ENCODE measurements at places on chromosomes 6 and 20.

DNA sequence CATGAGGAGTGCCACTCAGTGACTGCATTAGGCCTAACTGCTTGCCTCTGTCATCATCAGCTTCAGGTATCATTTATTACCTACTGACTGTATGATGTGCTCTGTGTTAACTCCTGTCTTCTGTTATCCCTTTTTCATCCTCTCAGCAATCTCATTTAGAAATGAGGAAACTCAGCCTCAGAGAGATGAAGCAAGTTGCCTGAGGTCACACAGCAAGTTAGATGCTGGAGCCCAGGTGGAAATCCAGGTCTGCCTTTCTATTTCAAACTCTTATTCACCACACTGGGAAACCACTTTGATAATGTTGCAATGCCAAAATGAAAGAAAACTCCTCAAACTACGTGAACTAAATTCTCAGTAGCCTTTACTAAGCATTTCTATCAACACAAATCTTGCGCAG, 1.3 kb downstream of the FERMT1 start:
- no peak for DNase-seq

DNA sequence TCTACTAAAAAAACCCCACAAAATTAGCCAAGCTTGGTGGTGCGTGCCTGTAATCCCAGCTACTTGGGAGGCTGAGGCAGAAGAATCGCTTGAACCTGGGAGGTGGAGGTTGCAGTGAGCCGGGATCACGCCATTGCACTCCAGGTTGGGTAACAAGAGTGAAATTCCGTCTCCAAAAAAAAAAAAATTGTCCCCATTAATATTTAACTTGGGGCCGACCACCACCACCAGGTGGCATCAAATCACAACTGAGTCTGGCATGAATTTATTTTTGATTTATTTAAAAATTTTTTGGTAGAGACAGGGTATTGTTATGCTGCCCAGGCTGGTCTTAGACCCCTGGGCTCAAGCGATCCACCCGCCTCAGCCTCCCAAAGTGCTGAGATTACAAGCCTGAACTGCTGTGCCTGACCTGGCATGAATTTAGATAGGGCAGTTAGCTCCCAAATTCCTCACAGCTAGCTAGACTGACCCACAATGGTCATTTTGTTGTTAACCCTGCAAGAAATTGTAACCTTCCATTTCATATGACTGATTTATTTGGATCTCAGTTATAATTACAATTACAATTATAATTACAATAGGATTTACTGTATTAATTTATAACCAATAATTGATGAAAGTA, 17.1 kb upstream of the BEND3 start:
- peak; percentile 49 for DNase-seq

DNA sequence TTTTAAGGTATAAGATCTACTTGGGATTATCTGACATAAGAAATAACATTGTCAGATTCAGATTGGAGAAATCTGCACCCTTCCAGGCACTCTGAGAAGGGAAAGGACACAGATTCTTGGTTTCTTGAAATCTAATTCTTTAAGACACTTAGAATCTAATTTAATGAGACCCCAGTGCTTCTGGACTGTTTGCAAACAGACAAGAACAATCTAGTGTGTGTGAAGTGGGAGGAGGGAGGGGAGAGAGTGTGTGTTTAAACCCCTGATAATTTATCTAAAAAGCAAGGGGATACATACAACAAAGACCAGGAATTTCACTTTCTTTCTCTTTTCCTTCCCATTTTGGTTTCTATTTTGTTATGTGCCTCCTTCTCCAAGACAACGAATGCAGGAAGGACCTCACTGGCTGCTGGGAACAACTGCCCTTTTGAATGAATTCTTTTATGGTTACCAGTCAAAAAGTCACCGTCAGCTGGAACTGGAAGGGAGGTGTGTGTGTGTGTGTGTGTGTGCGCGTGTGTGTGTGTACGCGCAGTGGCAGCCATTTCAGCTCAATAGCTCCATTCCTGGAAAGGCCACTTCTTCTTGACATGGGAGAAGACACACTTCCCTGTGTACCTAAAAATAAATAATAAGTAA, 129.4 kb downstream of the BCAS1 start:
- peak; percentile 56 for DNase-seq

- no peak for DNase-seq
Observed at GRCh38 chr6:28558629-28559028, 32.9 kb downstream of the GPX5 start.

- no peak for DNase-seq
Observed at GRCh38 chr6:47700053-47700452, 1.7 kb downstream of the ADGRF4 start.

DNA sequence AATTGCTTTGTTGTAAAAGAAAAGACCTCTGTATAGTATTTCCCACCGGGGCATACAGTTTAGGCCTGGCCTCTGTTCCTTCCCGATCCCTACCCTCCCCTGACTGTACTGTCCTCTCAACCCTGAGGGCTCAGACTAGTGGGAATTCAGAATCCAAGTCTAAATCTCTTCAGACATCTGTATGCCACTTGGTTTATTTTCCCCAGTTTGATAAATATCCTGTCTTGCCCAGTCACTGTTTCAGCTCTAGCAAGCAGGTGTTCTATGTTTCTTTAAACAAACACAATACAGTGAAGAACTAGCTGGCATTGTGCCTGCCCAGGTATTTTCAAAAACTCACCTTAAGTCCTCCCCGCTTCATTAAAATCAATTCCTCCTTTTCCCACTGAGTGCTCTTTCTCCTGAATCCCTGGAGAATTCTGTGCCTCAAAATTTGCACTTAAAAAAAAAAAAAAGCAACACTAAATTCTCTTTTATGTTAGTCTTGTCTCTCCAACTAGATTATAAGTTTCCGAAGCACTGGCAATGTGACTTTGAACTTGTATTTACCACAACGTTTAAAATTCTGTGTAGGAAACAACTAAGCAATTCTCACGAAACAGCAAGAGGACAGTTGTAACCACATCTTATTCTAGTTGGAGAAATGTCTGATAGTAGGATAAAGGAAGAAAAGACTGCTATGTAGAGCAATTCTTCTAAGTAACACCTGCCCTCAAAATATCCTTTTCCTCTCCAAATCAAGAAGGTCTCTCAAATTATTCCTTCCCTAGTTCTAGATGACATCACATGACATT, 112.0 kb upstream of the CARMIL1 start:
- DNase-seq: peak; percentile 56

GRCh38 chr6:10510592-10511367, 10.4 kb upstream of the GCNT2 start:
- peak; percentile 65 for DNase-seq

DNA sequence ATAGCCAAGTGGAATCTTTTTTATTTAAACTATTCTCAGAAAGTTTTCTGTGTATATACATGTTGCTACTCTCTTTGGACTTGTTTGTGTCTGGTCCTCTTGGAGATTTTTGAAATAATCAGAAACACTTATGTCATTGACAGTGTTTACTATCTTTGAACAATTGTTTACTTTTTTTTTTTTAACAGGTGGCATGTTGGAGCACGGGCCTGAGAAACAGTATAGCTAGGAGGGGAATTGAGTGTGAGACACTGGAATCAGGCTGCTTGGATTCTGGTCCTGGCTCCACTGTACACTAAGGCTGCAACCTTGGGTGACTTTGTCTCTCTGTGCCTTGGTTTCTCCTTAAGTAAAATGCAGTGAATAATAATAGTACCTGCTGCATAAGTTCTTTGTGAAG, 279.6 kb downstream of the PRL start:
- DNase-seq: no peak

DNA sequence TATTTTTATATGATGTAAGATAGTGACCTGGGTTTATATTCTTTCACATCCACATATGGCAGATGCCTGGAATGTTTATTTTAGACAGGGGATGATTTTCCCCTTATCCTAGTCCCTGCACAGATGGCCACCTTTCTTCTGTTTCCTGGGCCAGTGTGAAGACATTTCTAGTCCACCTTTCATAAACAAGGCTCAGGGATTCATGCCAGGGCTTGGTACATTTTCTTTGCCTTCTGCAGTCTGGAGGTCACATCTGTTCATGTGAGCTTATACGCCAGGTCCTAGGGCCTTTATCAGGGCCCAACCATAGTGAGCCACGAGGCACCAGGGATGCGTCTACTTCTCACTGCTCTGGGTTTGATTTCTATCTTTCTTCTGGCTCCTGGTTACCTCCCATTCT, 38.0 kb upstream of the ERVFRD-1 start:
- DNase-seq: no peak

GRCh38 chr6:158783167-158783450, 36.1 kb downstream of the EZR start:
- no peak for DNase-seq

DNA sequence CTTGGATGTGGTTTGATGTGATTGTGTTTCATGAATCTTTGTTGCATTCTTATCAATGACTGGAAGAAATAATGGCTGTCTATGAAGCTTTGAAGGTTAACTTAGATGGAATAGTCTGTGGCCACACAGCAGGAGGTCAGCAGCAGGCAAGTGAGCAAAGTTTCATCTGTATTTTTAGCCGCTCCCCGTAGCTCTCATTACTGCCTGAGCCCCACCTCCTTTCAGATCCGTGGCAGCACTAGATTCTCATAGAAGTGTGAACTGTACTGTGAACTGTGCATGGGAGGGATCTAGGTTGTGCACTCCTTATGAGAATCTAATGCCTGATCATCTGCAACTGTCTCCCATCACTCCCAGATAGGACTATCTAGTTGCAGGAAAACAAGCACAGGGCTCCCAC, 660.2 kb downstream of the EPHA7 start:
- peak; percentile 81 for DNase-seq

DNA sequence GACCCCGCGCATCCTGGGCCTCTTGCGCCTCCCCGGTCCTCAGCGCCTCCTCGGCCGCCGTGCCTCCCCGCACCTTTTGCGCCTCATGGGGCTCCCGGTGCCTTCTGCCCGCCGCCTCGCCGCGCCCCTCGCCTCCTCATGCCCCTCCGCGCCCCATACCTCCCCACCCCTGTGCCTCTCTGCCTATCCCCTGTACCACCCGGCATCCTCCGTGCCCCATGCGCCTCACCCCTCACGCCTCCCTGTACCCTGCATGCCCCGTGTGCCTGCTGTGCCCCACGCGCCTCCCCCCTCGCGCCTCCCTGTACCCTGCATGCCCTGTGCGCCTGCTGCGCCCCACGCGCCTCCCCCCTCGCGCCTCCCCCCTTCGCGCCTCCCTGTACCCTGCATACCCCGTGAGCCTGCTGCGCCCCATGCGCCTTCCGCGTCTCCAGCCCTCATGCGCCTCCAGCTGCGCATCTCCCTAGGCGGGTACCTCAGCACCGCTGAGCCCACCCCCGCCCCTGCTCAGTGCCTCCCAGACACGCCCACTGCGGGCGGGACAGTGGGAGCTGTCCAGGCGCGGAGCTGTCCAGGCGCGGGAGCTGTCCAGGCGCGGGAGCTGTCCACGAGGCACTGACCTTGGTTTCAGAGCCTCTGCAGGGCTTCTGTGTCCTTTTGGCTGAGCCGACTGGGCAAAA, 37.1 kb downstream of the IGF2R start:
- DNase-seq: no peak

- no peak for DNase-seq
Observed at GRCh38 chr6:123873974-123874373, 70.3 kb downstream of the NKAIN2 start.

GRCh38 chr20:20364593-20365479, 3.1 kb upstream of the INSM1 start:
- no peak for DNase-seq

GRCh38 chr6:92433911-92434310, 985.4 kb downstream of the EPHA7 start:
- DNase-seq: no peak

DNA sequence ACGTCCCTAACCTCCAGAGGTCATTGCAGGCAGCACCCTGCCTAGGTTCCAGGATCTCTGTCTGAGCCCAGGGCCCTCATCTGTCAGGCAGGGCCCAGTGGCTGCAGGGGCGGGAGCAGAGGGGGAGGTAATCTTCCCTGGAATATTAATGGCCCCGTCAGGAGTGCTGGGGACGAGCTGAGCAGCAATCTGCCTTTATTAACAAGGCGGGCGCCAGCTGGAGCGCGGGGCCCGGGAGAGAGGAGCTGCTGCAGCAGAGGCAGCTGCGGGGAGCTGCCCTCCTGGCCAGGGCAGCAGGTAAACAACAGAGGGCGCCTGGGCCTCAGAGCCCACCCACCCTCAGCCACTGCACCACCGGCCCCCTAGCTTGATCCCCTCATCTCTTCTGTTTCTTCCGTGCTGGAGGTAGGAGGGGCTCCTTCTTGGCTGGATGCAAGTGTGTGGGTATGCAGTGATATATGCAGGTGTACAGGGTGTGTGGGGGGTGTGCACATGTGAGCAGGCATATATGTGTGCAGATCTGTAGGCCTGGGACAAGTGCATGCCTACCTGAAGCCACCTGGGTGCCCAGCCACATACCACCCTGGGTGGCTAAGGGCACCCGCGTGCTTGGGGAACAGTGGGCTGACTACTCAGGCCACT, 131.8 kb upstream of the MLN start:
- DNase-seq: no peak

- no peak for DNase-seq
Observed at GRCh38 chr20:25726357-25726756, 29.7 kb upstream of the ZNF337 start.

DNA sequence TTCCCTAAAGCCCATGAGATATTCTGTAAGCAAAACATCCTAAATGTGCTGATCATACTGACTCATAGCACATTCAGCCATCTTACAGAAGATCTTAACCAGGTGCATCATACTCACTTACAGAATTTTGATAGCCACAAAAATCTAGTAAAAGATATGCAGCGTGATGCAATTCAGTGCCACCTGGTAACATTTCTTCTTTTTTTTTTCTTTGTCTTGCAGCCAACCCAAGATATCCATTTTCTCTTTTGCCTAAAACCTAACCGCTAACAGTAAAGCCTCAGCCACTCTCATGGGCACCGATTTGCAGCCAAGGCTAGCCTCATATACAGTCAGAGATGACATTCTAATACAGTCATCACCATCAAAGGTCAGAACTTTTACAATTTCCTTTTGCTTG, 293.3 kb downstream of the HACE1 start:
- DNase-seq: no peak

DNA sequence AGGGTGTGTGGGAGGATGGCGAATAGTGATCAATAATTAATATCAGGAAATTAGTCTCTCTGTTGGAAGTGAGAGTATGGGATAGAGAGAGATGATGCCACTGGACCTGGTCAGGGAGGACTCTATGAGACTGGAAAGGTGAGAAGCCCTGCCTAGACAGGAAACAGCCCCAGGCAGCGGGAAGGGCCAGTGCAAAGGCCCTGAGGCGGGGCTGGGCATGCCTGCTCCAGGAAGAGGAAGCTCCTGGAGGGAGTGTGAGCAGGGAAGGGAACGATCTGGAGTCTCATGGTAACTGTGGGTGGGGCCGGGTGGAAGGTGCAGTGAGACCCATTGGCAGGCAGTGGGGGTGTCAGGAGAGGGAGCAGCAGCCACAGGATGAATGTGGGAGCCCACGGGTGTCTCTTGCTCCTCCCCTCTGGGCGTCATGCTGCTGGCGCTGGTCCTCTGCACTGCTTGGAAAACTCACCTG, 1.8 kb upstream of the CST3 start:
- DNase-seq: no peak

GRCh38 chr6:32074996-32075532, 34.1 kb downstream of the TNXB start:
- no peak for DNase-seq

- DNase-seq: no peak
Observed at GRCh38 chr6:8829796-8830195, 394.5 kb upstream of the SLC35B3 start.

Measured in MM.1S (cell line).